ENCODE measurements at places on chromosomes 16 and 17. TPM values are rescaled to one million over a fixed set of nuclear protein-coding genes. Genes with fewer than 3 reads are reported as not detected.
A peak's percentile ranks its signal among the peaks of the same experiment; 100 is the strongest.

The ALDOC gene
- 23.0 TPM for total RNA-seq

- H3K27ac ChIP-seq = no peak overlapping the region
- no peaks in the 10 kb centered on the region for H3K27me3 ChIP-seq
- peaks cover 14% of the 10 kb centered on the region for H3K4me1 ChIP-seq
- no peak overlapping the region for H3K4me3 ChIP-seq
- DNase-seq = no peak
Observed at GRCh38 chr17:17071531-17072360, 29.5 kb downstream of the MPRIP start.

GRCh38 chr16:10729104-10730048 lies 14.3 kb upstream of the NUBP1 start:
- no peaks in the 10 kb centered on the region for H3K4me1 ChIP-seq
- no peaks in the 10 kb centered on the region for H3K36me3 ChIP-seq
- no peaks in the 10 kb centered on the region for H3K27me3 ChIP-seq
- H3K27ac ChIP-seq = no peak overlapping the region
- no peak overlapping the region for H3K4me3 ChIP-seq
- no peak for DNase-seq

DNA sequence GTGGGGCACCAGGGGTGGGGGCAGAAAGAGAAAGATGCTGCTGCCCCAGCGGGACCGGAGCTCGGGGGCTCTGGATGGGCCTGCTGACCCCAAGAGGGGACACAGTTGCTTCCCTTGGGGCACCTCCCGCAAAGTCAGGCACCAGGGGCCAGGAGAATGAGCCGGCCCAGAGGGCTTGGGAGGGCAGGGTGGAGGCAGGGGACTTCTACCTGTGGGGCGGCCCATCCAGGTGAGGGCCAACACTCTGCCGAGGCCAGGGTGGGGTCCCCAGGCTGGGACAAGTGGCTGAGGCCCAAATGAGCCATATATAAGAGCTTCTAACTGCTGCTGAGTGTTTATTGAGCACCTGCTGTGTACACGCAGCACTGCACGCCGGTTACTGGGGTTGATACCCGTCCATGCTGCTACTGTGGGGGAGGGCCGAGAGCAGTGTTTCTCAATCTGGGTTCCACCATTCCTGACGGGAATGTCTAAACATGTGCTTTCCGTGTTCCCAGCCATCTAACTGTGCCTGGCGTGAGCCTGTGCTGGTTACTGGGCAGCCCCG lies 211.7 kb upstream of the GSE1 start:
- no peaks in the 10 kb centered on the region for H3K27me3 ChIP-seq
- no peaks in the 10 kb centered on the region for H3K36me3 ChIP-seq
- no peak overlapping the region for H3K4me3 ChIP-seq
- no peaks in the 10 kb centered on the region for H3K4me1 ChIP-seq
- DNase-seq = peak; percentile 9

The MYH13 gene
- total RNA-seq = not detected

DNA sequence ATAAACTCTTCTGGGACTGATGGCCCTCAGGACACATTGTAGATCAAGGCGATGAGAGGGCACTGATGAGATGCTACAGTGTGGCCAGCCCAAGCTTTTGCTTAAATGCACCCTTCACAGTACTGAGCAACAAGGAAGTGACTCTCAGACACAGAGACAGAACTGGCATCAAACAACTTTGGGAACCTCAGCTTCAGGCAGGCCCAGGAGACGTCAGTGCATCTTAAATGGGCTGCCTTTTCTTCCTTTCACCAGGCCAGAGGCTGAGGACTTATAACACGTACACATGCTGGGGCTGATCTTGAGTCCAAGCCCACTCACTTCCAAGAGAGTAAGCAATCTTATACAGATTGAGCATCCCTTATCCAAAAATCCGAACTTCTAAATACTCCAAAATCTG lies 386.1 kb upstream of the C16orf82 start:
- H3K27ac ChIP-seq = no peak overlapping the region
- H3K27me3 ChIP-seq = no peaks in the 10 kb centered on the region
- no peak for DNase-seq
- H3K4me3 ChIP-seq = no peak overlapping the region
- no peaks in the 10 kb centered on the region for H3K36me3 ChIP-seq

The FOXL1 gene
- total RNA-seq = not detected

The SMPD3 gene
- total RNA-seq = 3.2 TPM

GRCh38 chr17:65219124-65219523 lies 82.0 kb downstream of the RGS9 start:
- H3K4me3 ChIP-seq = no peak overlapping the region
- no peaks in the 10 kb centered on the region for H3K27me3 ChIP-seq
- H3K36me3 ChIP-seq = no peaks in the 10 kb centered on the region
- H3K4me1 ChIP-seq = no peaks in the 10 kb centered on the region

DNA sequence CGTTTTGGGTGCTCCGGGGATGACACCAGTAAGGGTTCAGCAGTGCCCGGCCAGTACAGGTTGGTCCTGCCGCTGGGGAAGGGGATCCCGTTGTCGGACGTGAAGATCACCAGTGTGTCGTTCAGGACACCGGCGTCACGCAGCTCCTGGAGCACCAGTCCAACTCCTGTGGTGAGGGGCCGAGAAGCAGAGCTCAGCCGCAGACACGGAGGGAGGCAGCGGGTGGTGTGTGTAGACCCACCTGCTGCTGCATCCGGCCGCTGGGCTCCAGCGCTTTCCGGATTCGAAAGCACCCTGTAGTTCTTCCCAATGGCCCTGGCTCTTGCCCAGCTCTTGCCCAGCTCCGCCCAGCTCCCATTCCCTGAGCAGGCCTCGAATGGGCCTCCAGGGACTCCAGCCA lies 8.0 kb downstream of the SGSH start:
- H3K27me3 ChIP-seq = no peaks in the 10 kb centered on the region
- peaks cover 65% of the 10 kb centered on the region for H3K36me3 ChIP-seq
- no peak overlapping the region for H3K4me3 ChIP-seq
- H3K4me1 ChIP-seq = peaks cover 15% of the 10 kb centered on the region
- no peak for DNase-seq
- no peak overlapping the region for H3K27ac ChIP-seq

GRCh38 chr17:64099543-64099942 lies 30.4 kb downstream of the ERN1 start:
- H3K4me3 ChIP-seq = no peak overlapping the region
- no peaks in the 10 kb centered on the region for H3K27me3 ChIP-seq
- H3K4me1 ChIP-seq = peaks cover 11% of the 10 kb centered on the region
- DNase-seq = no peak
- peaks cover 20% of the 10 kb centered on the region for H3K36me3 ChIP-seq

The TMEM114 gene
- total RNA-seq = not detected

DNA sequence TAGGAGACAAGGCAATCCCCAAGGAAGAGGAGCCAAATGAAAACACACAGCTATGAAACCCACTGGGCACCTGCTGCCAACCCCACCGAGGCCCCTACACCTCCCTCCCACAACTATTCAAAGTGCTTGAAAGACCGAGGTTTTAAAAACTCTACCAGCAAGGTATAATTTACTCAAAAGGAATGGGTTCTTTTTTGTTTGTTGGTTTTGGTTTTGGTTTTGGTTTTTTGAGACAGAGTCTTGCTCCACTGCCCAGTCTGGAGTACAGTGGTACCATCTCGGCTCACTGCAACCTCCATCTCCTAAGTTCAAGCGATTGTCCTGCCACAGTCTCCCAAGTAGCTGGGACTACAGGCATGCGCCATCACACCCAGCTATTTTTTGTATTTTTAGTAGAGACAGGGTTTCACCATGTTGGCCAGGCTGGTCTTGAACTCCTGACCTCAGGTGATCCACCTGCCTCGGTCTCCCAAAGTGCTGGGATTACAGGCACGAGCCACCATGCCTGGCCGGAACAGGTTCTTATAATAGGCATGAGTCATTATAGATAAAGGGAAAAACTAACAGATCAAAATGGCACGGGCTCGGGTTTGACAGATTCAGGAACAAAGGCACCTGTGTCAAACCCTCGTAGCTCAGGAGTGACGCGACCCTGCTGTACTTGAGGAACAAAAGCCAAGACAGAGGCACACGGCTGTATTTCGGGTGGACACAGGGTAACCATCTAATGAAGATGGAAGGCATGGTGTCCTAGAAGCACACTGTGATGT lies 40.7 kb downstream of the COTL1 start:
- H3K4me1 ChIP-seq = peaks cover 25% of the 10 kb centered on the region
- H3K4me3 ChIP-seq = no peak overlapping the region
- H3K36me3 ChIP-seq = peaks cover 9% of the 10 kb centered on the region
- H3K27me3 ChIP-seq = no peaks in the 10 kb centered on the region
- DNase-seq = no peak

- peaks cover 50% of the 10 kb centered on the region for H3K4me1 ChIP-seq
- no peaks in the 10 kb centered on the region for H3K36me3 ChIP-seq
- DNase-seq = no peak
- H3K27ac ChIP-seq = no peak overlapping the region
Observed at GRCh38 chr16:1530883-1531637, 2.4 kb upstream of the TMEM204 start.

DNA sequence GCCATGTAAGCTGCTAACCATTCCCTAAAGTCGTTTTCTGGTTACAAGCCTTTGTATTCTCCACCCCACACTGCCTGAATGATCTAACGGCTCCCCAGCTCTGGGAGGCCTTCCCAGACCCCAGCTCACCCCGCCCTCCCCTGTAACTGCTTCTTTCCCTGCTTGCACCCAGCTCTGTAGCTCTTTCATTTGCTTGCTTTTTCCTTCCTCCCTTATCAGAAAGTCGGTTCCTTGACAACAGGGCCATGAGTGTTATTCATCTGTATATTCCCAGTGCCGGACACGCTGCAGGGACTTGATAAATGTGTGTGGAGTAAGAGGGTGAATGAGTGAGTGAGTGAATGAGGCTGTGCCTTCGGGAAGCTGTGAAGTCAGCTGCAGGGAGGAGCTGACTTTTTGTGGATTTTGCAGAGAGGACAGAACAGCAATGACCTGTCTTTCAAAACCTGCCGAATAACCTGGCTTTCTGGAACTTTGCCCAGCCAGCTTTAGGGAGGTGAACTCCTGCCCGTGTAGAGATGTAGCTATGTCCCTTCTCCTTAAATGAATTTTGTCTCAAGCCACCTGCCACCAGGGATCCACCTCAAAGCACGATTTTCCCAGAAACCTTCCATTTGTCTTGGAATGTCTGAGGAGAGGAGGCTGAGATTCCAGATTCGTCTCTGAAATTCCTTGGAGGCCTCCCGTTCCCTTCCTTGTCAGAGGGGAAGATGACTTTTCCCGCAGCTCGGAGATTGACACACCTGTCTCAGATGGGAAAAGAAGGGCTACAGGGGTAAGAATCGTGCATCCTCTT lies 20.0 kb upstream of the CACNG4 start:
- DNase-seq = no peak
- H3K27me3 ChIP-seq = peaks cover 4% of the 10 kb centered on the region
- no peak overlapping the region for H3K4me3 ChIP-seq
- H3K27ac ChIP-seq = no peak overlapping the region
- H3K4me1 ChIP-seq = no peaks in the 10 kb centered on the region

DNA sequence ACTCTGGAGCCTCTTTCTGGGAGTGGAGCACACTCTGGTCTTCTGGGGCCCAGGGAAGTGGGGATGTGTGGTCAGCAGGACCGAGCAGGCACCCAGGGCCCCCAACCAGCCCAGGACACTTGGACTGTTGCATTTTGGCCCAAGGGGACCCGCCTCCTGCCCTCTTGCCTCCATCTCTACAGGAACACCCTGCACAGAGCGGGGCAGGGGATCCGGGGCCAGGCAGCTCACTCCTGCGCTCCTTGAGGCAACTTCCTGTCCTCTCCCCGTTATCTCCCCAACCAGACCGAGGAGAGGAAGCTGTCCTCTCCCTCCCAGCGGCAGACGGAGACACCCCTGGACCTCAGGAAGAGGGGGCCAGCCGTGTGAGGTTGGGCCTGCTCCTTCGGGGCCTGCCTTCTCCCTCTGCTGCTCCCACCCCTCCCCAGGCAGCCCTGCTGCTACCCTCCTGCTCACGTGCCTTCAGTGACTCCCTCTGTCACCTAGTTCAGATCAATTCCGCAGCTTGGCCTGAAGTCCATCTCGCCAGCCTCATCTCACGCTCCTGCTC lies 10.0 kb upstream of the ATP2A3 start:
- H3K4me3 ChIP-seq = no peak overlapping the region
- no peaks in the 10 kb centered on the region for H3K27me3 ChIP-seq
- H3K4me1 ChIP-seq = peaks cover 23% of the 10 kb centered on the region
- no peak for DNase-seq

The TBC1D3I gene
- total RNA-seq = 0.84 TPM

The ATP1B2 gene
- not detected for total RNA-seq
